NCI-H460 (cell line): ENCODE measurements at places on chromosomes 7 and 10. TPM values are rescaled to one million over a fixed set of nuclear protein-coding genes. Genes with fewer than 3 reads are reported as not detected.

Gene SPDYE16
- not detected in 2 replicates for total RNA-seq

Gene GSTO2
- total RNA-seq: 75.4 and 86.5 TPM in 2 replicates

DNA sequence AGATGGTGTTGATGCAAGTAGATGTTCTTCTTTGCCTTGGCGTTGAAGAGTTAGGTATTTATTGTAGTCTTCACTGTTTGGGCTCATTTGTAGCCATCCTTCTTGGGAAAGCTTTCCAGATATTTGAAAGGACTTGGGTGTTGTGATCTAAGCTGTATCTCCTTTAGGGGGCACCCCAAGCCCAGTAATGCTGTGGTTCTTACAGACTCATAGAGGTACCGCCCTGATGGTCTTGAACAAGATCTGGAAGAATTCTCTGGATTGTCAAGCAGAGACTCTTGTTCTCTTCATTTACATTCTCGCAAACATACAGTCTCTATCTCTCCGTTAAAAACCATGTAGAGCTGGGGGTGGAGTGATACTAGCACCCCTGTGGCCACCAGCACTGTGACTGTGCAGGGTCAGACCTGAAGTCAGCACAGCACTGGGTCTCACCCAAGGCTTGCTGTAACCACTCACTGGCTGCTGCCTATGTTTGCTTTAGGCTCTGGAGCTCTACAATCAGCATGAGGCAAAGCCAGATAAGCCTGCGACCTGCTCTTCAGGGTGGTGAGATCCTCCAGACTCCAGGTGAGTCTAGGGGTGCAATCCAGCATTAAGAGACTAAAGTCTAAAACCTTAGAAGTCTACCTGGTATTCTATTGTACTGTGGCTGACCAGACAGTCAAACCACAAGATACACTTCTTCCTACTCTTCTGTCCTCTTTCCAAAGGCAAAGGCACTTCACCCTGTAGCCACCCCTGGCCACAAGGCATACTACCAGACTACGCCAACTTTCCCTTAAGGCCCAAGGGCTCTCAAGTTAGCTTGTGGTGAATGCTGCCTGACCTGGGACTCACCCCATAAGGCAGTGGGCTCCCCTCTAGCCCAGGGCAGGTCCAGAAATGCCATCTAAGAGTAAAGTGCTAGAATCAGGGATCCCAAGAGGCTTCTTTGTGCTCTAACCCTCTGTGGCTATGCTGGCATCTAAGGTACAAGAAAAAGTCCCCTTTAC, 209.7 kb upstream of the TMEM196 start:
- DNase-seq: peak; percentile 51

DNA sequence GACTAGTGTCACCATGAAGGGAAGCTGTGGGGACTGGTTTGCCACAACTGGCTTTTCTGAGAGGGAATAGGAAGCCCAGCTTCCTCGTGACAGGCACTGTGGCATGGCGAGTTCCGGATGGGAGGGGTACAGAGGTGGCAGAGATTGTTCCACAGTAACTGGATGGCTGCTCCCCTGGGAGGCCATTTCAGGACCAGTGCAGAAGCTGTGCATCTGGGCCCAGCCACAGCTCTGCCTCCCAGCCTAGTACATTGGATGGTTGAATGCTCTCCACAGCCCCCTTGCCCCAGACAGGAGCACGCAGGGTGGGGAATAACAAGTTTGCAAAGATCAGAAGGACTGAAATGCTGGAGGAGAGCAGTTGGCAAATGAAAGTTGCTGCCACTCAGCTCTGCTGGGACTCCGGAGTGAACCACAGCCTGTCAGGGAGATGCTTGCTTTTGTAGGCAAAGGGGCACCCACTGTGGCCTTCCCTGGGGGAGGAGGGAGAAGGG, 51.8 kb downstream of the GSDME start:
- DNase-seq: no peak

- peak; percentile 28 for DNase-seq
Observed at GRCh38 chr7:47792521-47793121, 155.6 kb downstream of the PKD1L1 start.

GRCh38 chr7:46283852-46284251, 362.8 kb upstream of the IGFBP3 start:
- no peak for DNase-seq

GRCh38 chr7:83468251-83468739, 180.6 kb downstream of the SEMA3E start:
- DNase-seq: peak; percentile 95

DNA sequence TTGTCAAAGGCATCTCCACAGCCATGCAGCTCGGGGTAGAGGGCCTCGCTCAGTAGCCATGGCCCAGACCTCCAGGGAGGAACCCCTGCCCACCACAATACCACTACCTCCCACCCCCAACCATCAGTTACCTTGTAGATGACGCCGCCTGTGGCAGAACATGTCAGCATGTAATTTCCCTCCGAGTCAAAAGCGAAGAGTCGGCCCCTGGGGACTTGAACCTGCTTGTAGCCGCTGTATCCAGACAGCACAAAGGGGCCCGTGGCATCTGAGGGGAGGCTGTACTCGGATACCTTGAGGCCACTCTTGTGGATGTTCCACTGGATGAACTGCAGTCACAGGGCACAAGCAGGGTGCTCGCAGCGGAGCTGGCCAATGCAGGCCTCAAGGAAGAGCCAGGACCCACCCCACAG, 16.3 kb upstream of the CYREN start:
- DNase-seq: no peak

DNA sequence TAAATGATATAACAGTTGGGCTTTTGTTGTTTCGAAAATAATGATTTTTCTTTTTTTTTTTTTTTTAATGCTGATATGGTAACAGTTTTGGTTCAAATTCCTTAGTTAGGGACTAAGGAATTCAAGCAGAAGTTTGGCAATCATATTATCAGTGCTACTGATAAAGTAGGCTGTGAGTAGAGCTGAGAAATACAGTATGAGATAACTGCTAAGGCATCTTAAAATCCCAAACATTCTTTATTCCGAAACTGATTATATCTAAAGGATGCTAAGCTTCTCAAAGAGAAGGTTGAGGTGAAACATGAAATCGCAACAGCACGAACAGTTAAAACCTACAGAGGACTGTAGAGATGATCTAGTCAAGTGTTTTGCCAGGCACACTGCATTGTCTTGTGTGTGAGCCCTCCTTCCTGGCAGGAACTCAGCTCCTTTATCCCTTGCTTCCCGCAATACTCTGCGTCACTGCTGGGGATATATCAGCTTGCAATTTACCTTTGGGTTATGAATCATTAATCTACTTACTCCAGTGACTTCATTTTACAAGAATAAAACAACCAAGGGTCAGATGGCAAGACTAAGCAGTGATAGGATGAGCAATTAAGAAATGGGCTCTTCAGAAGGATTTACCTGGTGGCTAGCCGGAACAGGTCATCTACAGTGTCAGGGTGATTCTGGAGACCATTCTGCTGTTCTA, 36.7 kb downstream of the IRF5 start:
- no peak for DNase-seq

DNA sequence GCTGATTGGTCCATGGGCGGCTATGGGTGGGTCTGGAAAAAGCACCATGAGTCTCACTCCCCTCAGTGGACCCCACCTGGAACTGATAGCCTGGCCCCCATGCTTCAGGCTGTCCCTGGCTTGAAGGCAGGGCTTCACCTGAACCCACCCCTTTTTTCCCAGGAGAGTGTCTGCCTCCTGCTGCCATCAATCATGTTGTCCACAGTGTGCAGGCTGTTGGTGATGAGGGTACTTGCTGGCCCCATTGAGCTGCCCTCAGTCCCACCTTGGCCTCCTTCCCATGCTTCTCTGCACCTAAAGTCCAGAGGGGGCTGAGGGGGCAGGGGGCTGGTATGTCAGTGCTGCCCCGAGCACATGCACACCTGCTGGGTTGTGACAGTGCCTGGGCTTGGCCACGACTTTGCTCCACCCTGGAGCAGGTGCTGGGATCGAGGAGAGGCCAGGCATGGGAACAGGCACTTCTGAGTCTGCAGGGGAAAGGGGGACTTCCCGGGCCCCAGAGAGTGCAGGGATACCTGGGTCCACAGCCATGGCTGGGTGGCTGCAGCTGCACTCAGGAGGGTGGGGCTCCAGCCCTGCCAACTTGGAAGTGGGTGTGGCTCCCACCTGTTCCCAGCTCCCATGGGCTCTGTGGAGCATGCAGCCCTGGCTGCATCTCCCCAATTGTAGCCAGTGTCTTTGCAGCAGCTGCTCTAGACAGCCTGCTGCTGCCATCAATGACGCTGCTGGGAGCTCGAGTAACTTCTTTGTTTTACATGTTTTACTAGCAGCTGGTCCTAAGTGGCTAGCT, 56.9 kb downstream of the ADK start:
- DNase-seq: no peak

GRCh38 chr7:14137676-14138075, 148.2 kb upstream of the ETV1 start:
- DNase-seq: peak; percentile 33

DNA sequence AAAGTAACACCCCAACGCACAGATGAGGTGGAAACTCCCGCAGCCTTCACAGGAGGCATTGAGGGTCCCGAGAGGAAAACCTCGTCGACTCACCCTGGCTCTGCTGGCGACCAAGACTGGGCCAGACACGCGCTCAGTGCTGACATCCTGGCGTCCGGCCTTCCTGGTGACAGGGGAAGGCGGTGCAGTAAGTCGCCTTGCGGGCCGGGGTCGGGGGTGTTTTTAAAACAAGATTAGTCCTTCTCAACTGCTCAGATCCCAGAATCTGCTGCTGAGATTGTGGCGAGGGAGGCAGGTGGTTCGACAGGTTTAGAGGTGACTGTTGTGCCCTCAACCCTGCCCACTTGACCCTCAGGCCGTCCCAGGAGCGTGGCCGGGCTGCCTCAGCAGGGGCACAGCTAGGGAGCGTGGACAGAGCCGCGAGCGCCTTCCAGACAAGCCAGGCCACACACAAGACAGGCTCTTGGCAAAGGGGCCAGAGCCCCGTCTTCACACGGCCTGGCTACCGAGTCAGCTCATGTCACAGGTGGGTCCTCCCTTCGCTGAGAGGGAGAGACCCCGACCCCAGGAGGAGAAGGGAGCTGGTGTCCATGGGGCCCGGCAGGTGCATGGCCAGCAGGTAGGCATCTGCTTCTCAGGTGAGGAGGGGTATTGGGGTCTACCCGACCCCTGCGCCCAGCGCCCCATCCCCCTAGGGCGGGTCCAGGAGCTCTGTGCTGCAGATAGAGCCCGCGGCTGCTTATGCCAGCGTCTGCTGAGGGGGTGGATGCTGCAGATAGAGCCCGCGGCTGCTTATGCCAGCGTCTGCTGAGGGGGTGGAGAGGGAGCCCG, 81.6 kb downstream of the DNAJB6 start:
- DNase-seq: no peak

- DNase-seq: no peak
Observed at GRCh38 chr10:103660364-103661197, 167.1 kb downstream of the NEURL1 start.

Gene STEAP4
- total RNA-seq: 0.10 and 0.29 TPM in 2 replicates

Gene RHBDD2
- total RNA-seq: 53.4 and 60.2 TPM in 2 replicates

DNA sequence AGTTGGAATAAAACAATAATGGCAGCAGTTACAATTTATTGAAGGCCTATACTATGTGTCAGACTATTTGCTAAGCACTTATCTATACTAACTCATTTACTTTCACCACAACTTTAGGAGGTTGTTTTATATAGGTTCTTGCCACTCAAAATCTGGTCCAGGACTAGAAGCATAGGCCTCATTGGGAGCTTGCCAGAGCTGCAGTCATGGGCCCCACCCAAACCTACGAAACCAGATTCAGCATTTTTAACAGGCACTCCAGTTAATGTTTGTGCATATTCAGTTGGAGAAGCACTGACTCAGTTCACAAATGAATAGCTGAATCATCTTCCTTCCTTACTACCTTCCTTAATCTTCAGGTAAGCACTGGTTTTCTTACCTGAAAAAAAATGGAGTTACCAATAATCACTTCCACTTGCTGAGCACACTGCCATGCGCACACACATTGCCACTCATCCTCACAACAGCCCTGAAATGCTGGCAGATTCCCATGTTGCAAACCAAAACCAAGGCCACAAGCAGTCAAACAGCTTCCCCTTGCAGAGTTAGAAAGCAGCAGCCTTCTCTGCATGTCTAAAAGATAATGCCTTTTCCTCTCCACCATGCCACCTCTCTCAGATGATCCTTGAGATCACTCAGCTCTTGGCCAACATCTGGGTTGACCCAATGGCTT, 122.4 kb downstream of the SLC16A9 start:
- DNase-seq: no peak

Gene MSMB
- not detected in 2 replicates for total RNA-seq

GRCh38 chr7:143512488-143513340, 35.0 kb downstream of the TAS2R41 start:
- DNase-seq: no peak

GRCh38 chr7:140982508-140982907, 32.2 kb downstream of the MRPS33 start:
- DNase-seq: no peak

DNA sequence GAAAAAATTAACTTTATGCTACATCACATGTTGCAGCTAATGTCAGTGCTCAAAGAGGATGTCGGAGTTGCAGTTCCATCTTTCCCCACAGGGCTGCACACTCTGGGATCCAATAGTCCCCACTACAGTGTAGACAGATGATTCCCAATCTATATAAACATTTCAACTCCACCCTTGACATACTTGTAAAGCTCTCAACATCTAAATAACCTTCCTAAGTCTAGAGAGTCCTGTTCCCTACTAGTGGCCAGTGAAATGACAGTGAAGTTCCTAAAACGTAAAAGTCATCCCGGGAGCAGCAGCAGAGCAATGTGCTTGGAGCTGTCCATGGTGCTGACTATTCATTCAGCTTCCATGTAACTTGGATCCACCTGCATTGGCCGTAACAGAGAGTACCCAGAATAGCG, 145.1 kb downstream of the GRM8 start:
- DNase-seq: peak; percentile 52

DNA sequence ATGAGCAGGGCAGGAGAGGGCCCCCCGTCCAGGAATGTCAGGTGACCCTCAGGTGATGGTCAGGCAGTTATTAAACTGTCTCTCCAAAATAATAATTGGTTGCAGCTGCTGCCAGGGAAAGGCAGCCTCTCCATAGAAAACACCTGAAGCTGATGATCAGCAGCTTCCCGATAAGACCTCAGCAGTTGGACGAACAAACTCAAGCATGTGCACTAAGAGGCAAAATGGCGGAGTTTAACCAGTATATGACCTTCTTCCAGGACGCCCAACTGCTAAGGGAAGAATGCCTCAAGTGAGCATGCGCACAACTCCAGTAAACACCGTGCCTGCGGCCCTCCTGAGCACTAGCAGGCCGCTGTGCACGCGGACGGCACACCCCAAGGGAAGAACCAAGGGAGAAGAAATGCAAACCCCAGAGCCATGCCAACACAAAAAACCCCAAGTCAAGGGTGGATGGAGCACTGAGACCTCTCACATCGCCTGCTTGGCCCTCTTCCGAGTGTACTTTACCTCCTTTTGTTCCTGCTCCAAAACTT, 38.9 kb upstream of the ADARB2 start:
- no peak for DNase-seq
